ENCODE measurements at places on chromosomes 7 and 10.

DNA sequence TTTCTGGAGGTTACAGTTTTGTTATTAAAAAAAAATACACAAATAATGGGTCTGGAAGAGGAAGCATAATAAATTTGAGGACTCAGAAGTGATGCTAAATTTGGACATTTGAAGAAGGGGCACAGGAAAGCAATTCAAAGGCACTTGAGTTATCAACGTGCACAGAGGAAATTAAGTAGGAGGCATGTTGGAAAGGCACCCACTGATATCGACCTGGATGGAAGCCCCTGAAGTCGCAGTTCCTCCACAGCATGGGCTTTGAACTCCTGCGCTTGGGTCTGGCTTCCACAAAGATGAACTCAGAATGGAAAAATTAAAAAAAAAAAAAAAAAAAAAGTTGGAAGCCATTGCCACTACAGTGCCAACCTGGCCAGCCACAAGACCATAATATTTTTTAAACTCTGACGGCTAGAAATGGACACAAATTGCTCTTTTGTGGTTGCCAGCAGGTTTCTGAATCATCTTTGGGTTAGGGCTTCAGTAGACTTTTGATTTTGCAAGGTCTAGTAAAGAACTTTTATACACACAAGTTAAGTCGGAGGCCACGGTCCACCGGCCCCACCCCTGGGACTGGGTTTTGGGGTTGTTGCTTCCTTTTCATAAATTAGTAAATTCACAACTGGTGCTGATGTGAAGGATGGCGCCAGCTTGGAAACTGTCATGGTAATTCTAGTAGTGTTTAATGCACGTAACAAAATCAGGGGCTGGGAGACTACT is 21.6 kb downstream of the JCAD start:
- no peak for DNase-seq

GRCh38 chr7:142434666-142435167 is 176.9 kb upstream of the PRSS58 start:
- no peak for DNase-seq

GRCh38 chr10:113735913-113736312 is 15.6 kb upstream of the PLEKHS1 start:
- DNase-seq, result no peak

GRCh38 chr7:93205046-93205445 is 21.2 kb downstream of the HEPACAM2 start:
- DNase-seq, result no peak

DNA sequence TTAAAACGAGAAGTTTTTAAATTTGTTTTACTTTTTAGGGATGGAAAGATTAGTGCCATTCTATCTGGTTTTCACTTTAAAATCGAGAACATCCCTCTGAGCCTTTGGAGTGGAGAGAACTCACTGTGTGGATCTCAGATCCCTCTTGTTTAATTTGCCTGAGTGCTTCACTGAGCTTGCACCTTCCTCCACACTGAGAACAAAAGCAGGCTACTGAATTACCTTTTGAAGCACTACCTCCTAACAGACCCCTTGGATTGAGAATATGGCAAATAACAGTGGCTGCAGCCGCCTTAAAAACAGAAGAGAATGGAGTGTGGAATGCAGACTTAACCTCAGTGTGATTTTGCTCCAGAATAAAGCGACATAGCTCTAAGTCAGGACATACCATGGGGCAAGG is 204.7 kb downstream of the CNTNAP2 start:
- DNase-seq, result no peak

GRCh38 chr7:117010375-117011133 is 57.3 kb downstream of the ST7 start:
- DNase-seq, result no peak

- no peak for DNase-seq
Measured at GRCh38 chr10:114071178-114071577, 27.5 kb downstream of the ADRB1 start.

GRCh38 chr10:21398563-21399231 is 126.8 kb downstream of the SKIDA1 start:
- no peak for DNase-seq

GRCh38 chr7:143205560-143206293 is 16.1 kb upstream of the TAS2R40 start:
- no peak for DNase-seq

DNA sequence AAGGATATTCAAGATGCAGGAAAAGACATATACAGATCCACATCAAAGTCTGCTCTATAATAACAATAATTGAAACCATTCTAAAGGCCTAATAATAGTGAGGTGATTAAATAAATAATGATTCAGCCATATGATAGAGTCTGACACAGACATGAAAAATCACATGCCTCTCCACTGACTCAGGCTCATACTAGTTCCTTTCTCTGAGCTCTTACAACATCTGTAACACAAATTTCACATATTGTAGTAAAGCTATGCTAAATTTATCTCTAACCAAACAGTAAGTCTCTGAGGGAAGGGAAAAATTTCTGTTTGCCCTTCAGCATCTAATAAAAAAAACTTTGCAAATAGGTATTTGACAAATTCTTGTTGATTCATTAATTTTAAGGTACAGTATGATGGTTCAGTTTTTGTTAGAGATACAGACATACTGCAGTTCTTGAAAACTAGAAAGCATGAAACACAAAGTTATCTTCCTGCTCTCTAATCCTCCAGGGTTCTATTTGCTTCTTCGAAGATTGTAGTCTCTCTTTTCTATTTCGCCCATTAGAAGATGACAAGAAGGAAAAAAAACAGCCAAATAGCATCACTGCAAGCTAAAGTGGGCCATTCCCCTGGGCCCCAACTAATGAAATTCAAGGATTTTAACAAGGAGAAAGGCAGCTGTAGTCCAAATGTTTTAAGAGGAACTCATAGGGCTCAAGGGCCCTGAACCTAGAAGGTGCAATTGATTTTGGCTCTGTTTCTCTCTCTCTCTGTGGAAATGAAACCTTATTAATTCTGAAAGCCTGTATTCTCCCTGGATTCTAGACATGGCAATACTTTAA is 53.9 kb downstream of the CUBN start:
- DNase-seq, result no peak

DNA sequence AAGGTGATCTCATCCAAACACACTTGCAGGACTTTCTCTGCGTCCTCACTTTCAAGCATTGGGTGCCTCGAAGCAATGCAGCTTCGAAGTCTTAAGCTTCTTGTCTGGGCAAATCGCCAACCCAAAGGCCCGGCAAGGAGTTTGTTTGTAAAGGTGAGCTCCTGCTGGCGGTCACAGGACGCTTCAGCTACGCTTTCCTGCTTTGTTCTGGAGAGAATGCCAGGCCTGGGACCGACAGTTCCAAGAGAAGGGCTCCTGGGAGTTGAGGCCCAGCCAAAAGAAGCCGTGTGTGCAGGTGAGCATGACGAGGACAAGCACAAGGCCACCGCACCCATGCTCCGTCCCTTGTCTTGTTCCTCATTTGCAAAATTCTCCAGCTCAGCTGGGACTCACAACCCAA is 106.6 kb upstream of the DOCK1 start:
- DNase-seq, result no peak

- no peak for DNase-seq
Measured at GRCh38 chr10:67664942-67665341, 31.1 kb downstream of the CTNNA3 start.

Measured in T-helper 2 cell (primary cell).